H1 (cell line): ENCODE measurements at places on chromosomes 7 and 10.
A peak's percentile ranks its signal among the peaks of the same experiment; 100 is the strongest.

DNA sequence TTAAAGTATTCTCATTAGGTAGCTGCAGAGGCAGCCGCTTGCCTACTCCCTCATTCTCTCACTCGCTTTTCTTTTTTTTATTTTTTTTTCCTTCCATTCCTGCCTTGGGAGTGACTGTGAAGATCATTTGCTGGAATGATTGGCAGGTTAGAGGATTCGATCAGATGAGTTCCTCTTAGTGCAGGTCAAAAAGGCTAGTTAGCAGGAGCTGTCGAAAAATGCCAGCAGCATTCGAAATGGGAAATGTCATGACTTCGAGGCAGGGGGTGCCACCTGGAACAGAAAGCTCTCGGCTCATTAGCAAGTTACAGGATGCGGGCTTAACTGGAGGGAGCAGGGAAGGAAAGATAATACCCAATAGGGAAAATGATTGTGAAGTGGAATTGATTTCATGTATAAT, 137.5 kb upstream of the FZD1 start:
- DNase-seq = no peak
- H3K36me3 ChIP-seq = no peaks in the 10 kb centered on the region
- no peak overlapping the region for H3K27ac ChIP-seq
- no peaks in the 10 kb centered on the region for H3K27me3 ChIP-seq

GRCh38 chr7:38330861-38331621, 57.6 kb upstream of the TARP start:
- no peak overlapping the region for H3K4me3 ChIP-seq
- peak overlapping the region; percentile 31; the same call in 1 of the 2 replicates for H3K27ac ChIP-seq
- DNase-seq = no peak
- H3K36me3 ChIP-seq = no peaks in the 10 kb centered on the region
- H3K4me1 ChIP-seq = peaks cover 8% of the 10 kb centered on the region

DNA sequence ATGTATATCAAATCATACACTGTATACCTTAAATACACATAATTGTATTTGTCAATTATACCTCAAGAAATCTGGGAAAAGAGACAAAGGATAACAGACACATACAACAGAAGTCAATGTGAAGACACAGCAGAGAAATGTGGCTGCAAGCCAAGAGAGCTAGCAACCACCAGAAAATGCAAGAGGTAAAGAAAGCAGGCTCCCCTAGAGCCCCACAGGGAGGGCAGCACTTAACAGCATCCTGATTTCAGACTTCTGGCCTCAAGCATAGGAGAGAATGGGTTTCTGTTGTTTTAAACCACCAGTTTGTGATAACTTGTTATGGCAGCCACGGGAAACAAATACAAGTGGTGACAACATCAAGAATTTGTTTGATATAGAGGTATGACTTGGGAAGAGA, 1197.2 kb downstream of the SORCS1 start:
- H3K4me3 ChIP-seq = no peak overlapping the region
- no peaks in the 10 kb centered on the region for H3K36me3 ChIP-seq
- H3K27me3 ChIP-seq = no peaks in the 10 kb centered on the region
- no peak for DNase-seq
- H3K4me1 ChIP-seq = no peaks in the 10 kb centered on the region
- no peak overlapping the region for H3K27ac ChIP-seq

- DNase-seq = no peak
- H3K4me3 ChIP-seq = no peak overlapping the region
- H3K27me3 ChIP-seq = no peaks in the 10 kb centered on the region
- peaks cover 4% of the 10 kb centered on the region for H3K4me1 ChIP-seq
- no peak overlapping the region for H3K27ac ChIP-seq
- no peaks in the 10 kb centered on the region for H3K36me3 ChIP-seq
Measured at GRCh38 chr10:99598781-99599509, 21.3 kb downstream of the SLC25A28 start.

GRCh38 chr10:27701938-27702537, 43.6 kb downstream of the MKX start:
- no peak overlapping the region for H3K27ac ChIP-seq
- no peaks in the 10 kb centered on the region for H3K27me3 ChIP-seq
- no peak overlapping the region for H3K4me3 ChIP-seq
- peaks cover 4% of the 10 kb centered on the region for H3K4me1 ChIP-seq

- no peaks in the 10 kb centered on the region for H3K27me3 ChIP-seq
- no peaks in the 10 kb centered on the region; the same call in 1 of the 2 replicates for H3K4me1 ChIP-seq
- no peak for DNase-seq
- H3K36me3 ChIP-seq = no peaks in the 10 kb centered on the region
- no peak overlapping the region for H3K4me3 ChIP-seq
Measured at GRCh38 chr10:17474595-17475323, 20.4 kb upstream of the ST8SIA6 start.

DNA sequence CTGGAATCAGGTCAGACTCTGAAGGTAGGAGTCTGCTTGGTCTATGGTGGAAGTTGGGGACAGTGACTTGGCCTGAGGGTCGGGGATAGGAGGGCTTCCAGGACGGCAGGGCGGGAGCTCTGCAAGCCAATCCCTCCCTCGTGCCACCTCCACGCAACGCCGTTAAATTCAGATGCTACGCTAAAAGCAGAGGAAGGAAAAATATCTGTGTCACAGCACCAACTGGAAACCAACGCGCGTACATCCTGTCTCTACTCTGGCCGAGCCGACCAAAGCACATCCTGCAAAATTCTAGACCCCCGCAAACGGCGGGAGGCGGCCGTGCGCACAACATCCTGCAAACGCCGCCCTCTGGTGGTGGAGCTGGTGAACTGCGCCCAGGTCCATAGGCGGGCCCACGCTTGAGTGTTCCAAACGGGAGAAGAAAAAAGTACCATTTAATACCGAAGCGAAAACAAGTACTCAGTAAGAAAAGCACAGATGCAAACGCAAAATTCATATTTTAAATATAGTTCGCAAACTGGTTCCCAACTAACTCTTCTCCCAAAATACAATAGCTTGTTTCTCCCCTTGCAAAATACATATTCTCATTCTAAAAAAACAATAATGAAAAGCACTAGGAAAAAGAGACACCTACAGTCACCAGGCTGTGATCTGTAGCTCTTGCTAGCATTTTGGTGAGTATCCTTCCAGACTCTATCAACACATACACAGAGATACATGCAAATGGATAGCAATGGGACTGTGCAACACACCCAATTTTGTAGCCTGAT, 45.7 kb upstream of the HSPA12A start:
- no peaks in the 10 kb centered on the region for H3K27me3 ChIP-seq
- H3K4me3 ChIP-seq = peak overlapping the region; percentile 7; the same call in 1 of the 2 replicates

GRCh38 chr10:19049567-19049966, 966 bp downstream of the MALRD1 start:
- H3K4me3 ChIP-seq = no peak overlapping the region
- H3K27ac ChIP-seq = no peak overlapping the region

DNA sequence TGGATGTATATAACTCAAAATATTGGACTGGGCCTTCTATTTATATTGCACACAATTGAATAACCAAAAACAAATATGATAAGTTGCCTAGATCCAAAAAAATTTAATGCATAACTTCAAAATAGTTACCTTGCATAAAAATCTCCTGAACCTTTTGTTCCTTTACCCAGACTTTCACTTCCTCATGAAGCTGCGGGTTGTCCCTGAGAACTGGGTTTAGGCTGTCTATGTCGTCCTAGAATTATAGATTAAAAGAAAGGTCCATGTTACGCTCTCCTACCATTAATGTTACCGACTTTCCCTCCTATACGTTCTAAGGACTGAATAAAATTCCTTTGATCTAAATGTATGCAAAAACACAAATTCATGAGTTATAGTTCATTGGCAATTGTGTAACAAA, 86.6 kb downstream of the NRBF2 start:
- H3K27ac ChIP-seq = no peak overlapping the region

DNA sequence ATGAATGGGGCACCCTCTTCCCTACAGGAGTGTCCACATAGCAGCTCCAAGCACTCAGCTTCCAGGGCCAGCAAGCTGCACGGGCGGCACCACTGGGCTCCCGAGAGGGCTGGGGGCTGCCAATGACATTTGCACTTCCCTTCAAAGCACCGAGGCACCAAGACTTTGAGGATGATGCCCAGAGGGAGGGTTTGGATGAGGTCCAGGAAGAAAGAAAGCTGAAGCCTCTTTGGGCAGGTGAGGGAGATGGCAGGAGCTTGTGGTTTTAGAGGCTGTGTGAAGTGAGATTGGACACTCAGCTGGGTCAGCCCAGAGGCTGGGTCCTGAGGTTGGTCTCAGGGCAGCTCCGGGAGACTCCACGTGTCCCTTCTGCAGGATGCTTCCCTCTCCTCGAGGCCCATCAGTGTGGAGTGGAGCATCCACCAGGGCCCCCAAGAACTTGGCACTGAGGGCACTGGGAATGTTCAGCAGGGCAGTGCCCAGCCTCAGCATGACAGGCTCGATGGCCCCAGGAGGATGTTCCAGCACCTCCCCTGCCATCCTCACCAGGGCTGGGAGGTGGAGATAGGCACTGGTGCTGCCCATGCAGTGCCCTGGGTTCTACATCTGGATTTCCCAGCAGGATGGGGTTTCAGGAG, 54.9 kb upstream of the IGFBP3 start:
- H3K36me3 ChIP-seq = no peaks in the 10 kb centered on the region
- H3K4me1 ChIP-seq = no peaks in the 10 kb centered on the region; the same call in 1 of the 2 replicates
- H3K27me3 ChIP-seq = no peaks in the 10 kb centered on the region
- DNase-seq = no peak
- no peak overlapping the region for H3K27ac ChIP-seq
- H3K4me3 ChIP-seq = no peak overlapping the region

DNA sequence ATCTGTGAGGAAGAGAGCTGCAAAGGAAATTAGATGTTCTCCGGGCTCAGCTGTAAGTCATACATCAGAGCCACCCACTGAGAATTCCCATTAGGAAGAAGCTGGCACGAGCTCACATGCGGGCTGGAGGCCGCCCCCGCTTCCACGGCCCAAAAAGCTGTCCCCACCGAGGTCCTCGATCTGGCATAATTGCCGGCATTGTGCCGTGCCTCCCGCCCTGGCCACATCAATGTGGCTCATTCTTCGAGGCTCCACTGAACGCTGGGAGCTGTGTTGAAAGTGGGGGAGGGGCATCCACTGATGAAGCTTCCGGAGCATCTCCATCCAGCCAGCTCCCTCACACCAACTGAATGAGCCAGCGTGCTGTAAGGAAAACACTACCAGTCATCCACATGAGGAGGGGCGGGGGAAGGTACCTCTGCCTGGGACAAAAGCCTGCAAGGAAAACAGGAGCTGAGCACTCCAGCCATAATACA, 173.1 kb downstream of the PTPRN2 start:
- no peaks in the 10 kb centered on the region for H3K27me3 ChIP-seq
- peaks cover 4% of the 10 kb centered on the region for H3K4me1 ChIP-seq
- H3K27ac ChIP-seq = no peak overlapping the region

- no peak overlapping the region for H3K4me3 ChIP-seq
- no peaks in the 10 kb centered on the region for H3K27me3 ChIP-seq
- DNase-seq = no peak
- no peaks in the 10 kb centered on the region for H3K36me3 ChIP-seq
Measured at GRCh38 chr7:117072620-117073118, 119.4 kb downstream of the ST7 start.

GRCh38 chr7:12839508-12840153, 152.2 kb downstream of the ARL4A start:
- no peak overlapping the region for H3K27ac ChIP-seq
- no peak overlapping the region for H3K4me3 ChIP-seq
- peak; percentile 5 for DNase-seq

- no peak for DNase-seq
- no peaks in the 10 kb centered on the region for H3K27me3 ChIP-seq
- H3K27ac ChIP-seq = 0 out of 2 replicates have a peak overlapping the region, but pooled peaks have one; percentile 18
- no peaks in the 10 kb centered on the region for H3K4me1 ChIP-seq
Measured at GRCh38 chr7:100091411-100092181, 2.8 kb downstream of the COPS6 start.

DNA sequence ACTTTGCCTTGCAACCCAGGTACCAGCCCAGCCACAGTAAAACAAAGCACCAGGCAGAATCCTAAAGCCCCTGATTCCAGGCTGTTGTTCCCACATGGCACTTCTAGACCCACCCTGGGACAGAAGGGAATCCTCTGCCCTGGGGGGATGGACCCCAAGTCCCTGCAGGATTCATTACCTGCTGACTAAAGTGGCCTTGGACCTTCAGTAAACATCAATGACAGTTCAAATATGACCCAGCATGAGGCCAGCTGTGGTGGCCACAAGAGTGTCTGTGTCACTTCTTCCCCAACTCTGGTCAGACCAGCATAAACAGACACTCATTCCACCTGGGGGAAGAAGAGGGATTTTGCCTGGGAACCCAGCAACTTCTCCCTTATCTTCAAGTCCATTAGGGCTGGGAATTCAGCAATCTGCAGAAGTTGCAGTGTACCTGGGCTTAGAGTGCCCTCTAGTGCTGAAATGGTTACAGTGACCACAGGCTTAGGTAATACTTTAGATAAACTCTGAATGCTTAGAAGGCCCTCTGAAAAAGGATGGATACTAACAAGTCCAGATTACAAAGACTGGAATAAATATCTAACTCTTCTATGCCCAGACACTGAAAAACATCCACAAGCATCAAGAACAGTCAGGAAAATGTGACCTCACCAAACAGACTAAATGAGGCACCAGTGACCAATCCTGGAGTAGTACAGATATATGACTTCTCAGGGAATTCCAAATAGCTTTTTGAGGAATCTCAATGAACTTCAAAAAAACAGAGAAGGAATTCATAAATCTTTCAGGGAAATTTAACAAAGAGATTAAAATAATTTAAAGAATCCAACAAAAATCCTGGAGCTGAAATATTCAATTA, 108.5 kb upstream of the TMEM168 start:
- peak; percentile 15 for DNase-seq
- no peaks in the 10 kb centered on the region; the same call in 1 of the 2 replicates for H3K36me3 ChIP-seq
- no peaks in the 10 kb centered on the region for H3K4me1 ChIP-seq
- H3K27me3 ChIP-seq = no peaks in the 10 kb centered on the region

GRCh38 chr7:84200859-84201258, 6.3 kb upstream of the SEMA3A start:
- peak overlapping the region; percentile 17; the same call in 1 of the 2 replicates for H3K4me3 ChIP-seq
- no peak overlapping the region for H3K27ac ChIP-seq
- H3K36me3 ChIP-seq = no peaks in the 10 kb centered on the region
- DNase-seq = no peak
- no peaks in the 10 kb centered on the region for H3K27me3 ChIP-seq

DNA sequence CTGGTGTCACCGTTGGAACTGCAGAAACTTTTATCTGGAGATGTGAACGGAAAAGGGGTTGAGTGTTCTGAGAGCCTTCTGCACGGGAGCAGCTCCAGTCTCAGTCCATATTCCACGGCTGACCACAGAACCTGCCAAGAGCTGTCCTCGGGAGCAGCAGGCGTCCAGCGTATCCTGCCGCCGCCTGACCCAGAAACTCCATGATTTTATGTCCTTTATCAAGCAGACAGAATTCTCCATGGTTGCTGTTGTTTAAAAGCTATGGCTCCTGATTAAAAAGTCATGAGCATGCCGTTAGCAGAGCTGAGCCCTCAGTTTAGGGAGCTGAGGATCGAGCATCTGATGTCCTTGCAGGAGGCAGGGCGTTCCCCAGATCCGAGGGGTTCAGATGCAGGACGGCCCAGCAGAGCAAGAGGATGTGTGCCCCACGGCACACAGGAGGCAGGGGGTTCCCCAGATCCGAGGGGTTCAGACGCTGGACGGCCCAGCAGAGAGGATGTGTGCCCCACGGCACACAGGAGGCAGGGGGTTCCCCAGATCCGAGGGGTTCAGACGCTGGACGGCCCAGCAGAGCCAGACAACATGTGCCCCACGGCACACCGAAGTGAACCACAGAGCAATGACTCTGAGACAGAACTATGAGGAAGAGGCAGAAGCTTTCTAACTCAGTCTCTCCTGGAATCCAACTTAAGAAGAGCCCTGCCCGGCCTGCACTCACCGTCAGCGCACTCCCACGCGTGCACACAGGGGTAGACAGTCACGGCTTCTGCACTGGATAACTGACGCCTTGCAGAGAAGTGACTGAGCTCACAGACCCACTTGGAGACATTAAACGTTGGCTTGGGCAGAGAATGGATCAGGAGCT, 96.4 kb downstream of the WDR37 start:
- no peaks in the 10 kb centered on the region for H3K4me1 ChIP-seq
- H3K27ac ChIP-seq = no peak overlapping the region
- no peaks in the 10 kb centered on the region; the same call in 1 of the 2 replicates for H3K27me3 ChIP-seq
- H3K4me3 ChIP-seq = no peak overlapping the region
- no peaks in the 10 kb centered on the region for H3K36me3 ChIP-seq
